Kidney (tissue), 22 donors: ENCODE measurements at places on chromosomes 6 and 20. TPM values are rescaled to one million over a fixed set of nuclear protein-coding genes. Genes with fewer than 3 reads are reported as not detected.

GRCh38 chr6:157093536-157093935 lies 229.8 kb downstream of the TMEM242 start:
- DNase-seq = no peak

DNA sequence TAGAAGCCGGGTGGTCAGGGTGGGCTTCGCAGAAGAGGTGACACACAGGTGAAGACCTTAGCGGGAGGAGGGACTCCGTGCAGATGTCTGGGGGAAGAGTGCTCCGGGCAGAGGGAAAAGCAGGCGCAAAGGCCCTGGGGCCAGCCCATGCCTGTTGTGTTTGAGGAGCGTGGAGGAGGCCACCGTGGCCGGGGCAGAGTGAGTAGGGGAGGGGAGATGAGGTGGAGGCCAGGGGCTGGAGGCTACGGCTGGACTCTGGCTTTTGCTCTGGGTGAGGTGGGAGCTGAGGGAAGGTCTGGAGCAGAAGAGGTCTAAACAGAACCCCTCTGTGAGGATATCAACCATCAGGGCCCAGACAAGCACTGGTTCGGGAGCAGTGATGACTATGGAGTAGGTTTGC lies 244.0 kb downstream of the PREX1 start:
- no peak for DNase-seq

DNA sequence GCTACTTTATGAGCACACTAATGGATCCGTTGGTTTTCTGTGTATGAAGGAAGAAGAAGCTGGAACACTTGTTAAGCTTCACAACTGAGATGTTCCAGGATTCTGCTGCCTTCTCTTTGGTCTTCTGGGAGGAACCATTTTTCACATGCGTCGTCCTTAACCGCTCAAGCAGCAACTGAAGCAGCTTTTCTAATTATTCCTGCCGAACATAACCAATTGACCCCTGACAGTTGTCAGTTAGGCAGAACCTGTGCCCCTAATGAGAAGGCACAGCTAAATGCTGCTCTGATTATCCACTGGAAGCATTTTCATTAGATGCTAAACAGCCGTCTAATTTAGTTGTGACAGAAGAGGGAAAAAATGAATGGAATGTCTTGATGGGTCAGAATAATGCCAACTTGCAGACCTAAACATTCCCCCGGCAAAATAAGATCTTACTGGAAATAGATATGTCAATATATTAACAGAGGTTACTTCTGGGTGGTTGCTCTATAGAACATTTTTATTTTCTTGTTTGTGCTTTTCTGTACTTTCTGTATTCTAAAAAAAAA lies 85.0 kb upstream of the SMLR1 start:
- no peak for DNase-seq

DNA sequence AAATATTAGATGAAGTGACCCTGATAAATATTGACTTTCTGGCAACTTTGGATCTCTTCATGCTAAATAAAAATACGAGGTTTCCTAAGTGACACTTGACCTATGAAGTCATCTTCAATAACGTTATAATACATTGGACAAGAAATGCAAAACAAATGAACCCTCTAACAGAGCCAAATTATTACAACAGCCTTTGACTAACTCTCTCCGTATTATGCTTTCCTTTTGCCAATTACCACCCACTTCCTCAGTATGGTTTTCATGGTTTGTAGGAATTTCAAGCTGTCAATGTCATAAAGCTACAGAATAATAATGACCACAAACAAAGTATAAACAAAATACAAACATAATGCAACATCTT lies 210.5 kb downstream of the MOXD1 start:
- DNase-seq = no peak

The HRH3 gene
- total RNA-seq = not detected

The CALHM4 gene
- not detected for total RNA-seq
